Inflammatory macrophage treated with lipopolysaccharide for 1 hour (primary cell): ENCODE measurements at places on chromosomes 7 and 10.

GRCh38 chr10:121601458-121601857 lies 3.2 kb upstream of the FGFR2 start:
- no peak for DNase-seq

DNA sequence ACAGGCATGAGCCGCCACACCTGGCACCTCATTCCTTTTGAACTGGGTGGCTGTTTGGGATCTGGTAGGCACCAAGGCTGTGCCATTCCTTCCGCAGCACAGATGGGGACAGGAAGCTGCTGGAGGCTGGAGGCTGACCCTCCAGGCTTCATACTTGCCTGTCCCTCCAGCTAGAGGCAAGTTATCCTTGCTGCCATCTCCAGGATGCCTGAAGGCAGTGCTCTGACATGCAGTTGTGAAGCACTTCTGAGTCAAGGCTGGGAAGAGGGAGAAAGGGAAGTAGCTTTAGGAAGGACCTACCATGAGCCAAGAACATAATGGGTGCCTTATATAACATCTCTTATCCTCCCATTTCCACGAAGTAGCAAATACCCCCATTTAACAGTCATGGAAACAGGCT lies 9.5 kb downstream of the MARVELD1 start:
- no peak for DNase-seq

DNA sequence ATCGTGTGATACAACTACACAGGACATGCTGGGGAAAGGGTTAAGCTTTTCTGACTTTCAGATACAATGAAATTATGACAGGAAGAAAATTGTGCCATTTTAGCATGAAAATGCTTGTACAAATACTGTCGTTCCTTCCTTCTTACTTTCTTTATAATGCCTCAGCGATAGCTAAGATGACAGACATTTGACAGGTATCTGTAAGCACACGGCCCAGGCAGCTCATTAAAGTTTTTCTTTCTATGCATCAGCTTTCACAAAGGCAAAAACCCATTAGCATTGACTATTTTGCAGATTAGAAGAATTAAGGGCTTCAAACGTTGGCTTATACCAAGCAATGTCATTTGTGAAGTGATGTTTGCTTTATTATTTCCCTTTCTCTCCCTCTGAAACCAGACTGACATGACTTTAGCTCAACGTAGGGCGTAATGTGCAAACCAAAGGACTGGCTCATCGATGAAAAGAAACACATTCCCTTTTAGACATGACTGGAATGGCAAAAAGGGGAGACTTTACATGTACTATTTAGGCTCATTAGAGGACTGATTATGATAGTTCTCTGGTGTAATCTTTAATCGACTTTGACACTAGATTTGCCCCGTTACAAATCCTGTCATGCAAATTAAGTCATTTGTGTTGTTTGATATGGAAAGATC lies 258.4 kb upstream of the SP8 start:
- DNase-seq: no peak

- DNase-seq: no peak
Measured at GRCh38 chr10:61663466-61663865, 737 bp downstream of the CABCOCO1 start.

DNA sequence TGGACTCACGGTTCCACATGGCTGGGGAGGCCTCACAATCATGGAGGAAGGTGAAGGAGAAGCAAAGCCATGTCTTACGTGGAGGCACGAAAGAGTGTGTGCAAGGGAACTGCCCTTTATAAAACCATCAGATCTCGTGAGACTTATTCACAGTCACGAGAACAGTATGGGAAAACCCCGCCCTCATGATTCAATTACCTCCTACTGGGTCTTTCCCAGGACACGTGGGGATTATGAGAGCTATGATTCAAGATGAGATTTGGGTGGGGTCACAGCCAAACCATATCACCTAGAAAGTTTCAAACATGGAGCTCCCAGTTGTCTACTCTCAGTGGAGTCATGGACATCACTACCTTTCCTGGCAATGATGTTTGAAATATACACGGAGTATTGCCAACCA lies 49.6 kb downstream of the CYCS start:
- no peak for DNase-seq

DNA sequence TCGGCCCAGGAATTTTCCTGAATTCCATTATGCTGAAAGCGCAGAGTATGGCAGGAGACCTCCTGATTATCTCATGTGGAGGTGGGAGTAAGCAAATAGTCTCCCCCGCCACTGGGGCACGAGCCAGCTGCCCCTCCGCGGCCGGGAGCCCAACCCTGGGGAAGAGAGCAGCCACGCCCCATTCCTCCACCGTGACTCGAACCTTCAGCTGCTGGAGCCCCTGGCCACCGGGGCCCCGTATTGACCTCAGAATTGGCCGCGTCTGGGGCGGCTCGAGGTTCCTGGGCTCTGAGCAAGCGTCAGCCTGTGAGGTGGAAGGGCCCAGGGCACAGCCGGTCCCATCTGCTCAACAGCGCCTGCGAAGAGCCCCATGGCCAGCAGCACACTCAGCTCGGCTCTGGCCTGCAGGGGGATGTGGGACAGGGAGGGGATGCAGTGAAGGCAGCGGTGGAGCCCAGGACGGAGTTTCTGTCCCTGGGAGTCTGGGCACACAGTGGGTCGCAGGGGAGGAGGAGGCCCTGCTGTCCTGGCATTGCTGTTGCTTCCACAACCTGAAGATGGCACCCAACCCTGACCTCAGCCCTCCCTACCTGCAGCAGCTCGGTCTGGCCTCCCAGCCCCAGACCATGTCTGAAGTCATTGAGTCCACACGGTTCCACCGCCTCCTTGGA lies 97.8 kb downstream of the CHST15 start:
- DNase-seq: peak; percentile 39

DNA sequence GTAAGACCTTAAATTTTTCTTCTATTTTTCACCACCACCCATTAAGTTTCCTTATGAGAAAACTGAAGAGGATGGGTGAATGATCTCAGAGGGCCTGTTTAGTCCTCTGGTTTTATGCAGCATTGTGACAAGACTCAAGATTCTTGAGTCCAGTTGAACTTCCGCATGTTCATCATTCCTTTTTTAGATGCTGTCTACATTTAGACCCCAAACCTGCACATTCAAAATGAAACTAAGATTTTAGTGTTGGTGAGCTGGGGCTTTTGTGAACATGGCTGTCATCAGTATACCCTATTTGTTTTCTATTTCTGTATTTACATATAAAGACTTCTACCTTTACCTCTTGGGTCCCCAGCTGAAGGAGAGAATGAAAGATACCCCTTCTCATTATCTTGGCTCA lies 31.1 kb downstream of the NET1 start:
- DNase-seq: no peak

DNA sequence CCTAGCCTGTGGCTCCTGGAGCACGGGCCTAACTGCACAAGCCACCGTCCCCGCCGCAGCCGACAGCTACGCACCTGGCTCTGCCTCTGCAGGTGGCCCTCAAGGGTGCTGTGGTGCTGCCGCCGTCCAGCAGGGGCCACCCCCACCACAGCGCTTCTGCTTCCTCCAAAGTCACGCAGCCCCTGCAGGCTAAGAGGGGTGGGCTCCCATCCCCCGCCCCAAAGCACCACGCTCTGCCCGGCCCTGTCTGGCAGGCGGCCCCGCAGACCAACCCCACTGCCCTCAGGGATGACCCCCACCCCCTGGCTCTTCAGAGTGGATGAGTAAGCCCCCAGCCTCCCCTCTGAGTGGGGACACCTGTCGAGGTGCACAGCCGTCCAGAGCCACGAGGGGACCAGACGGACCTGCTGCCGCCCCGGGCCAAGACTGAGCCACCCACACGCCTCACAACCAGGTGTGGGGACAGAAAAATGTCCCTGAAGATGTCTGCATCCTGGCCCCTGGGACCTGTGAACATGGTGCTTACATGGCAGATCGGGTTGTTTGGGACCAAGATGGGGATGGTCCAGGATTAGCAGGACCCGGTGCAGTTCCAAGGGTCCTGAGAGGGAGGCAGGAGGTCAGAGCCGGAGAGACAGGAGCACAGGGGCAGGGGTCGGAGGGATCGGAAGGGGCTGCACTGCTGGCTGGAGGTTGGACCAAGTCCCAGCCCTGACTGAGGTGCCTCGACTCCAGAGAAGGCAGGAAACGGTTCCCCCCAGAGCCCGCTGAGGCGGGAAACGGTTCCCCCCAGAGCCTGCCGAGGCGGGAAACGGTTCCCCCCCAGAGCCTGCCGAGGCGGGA lies 9.0 kb upstream of the ADAP1 start:
- no peak for DNase-seq

- DNase-seq: peak; percentile 61
Measured at GRCh38 chr10:61975391-61975932, 74.0 kb downstream of the ARID5B start.

DNA sequence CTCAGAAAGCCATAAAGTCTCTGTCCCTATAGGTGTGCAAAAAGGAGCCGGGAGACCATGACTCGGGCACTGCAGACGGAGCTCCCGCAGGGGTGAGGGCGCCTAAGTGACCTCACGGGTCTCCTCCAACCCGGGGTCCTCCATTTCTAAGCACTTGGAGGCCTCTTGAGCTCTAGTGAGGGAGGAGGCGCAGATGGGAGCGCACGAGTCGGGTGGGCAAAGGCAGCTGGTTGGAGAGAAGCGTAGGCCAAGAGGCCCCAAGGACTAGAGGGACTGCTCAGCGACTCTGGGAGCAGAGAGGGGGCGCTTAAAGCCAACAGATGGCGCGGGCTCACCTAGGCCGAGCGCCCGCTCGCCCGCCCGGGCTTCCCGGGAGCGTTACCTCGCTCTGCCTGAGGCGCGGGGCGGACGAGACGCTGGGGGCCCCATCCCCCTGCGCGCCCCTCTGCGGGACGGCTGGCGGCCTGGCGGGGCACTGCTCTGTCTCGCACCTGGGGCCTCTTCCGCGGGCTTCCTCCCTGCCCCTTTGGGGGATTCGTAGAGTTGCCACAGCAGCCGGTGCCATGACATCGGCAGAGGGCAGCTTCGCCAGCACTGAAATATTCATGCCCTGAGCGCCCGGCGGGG lies 523 bp upstream of the CDH23 start:
- no peak for DNase-seq

- DNase-seq: no peak
Measured at GRCh38 chr7:55484241-55484640, 88.1 kb downstream of the VOPP1 start.

DNA sequence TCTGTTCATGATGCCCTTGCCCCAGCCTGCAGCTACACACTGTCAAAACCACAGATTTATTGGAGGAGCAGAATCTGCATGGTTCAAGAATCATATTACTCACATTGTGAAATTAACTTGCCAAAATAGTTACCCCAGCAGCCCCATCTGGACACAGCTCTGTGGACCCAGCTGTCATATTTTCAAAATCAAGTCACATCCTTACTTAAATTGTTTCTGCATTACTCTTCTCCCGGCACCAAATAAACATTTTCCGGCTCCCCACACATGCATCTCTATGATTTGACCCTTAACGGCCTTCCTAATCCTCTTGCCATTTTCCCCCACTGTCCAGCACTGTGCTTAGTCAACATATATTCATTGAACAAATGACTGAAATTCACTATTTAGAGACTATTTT lies 43.8 kb upstream of the GPR26 start:
- no peak for DNase-seq

DNA sequence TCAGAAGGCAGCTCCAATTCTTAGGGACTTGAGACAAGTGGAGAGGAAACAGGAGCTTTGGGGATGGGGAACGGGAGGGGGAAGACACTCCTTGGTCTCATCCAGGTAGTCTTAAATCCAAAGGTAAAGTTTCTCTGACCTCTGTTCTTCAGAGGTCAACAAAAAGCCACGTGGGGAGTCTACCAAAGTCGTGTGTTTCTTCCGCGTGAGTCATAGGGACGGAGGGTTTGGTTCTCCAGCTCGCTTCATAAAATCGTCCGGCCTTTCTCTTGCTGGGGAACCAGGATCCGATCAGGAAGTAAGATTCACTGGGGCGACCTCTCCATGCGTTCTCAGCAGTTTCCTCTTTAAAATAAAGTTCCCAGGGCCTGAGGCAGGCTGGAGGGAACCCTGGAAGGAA lies 275.7 kb downstream of the TCERG1L start:
- no peak for DNase-seq

DNA sequence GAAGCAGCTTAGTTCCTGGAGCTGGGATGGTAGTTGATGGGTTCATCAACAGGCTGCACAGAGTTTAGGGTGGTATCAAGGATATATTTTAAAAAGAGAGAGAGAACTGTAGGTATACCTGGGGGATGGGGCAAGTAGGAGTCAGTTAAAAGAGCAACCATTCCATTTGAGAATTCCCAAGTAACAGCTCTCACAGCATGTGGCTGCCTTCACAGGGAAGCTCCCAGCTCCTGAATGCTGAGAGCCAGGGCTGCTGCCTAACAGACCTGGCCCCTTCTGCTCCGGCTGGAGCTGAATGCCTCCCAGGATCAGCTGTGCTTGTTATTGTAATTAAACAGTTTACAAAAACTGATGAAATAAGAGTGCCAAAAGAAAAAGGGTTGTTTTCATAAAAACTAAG lies 58.8 kb upstream of the GPR26 start:
- DNase-seq: no peak

DNA sequence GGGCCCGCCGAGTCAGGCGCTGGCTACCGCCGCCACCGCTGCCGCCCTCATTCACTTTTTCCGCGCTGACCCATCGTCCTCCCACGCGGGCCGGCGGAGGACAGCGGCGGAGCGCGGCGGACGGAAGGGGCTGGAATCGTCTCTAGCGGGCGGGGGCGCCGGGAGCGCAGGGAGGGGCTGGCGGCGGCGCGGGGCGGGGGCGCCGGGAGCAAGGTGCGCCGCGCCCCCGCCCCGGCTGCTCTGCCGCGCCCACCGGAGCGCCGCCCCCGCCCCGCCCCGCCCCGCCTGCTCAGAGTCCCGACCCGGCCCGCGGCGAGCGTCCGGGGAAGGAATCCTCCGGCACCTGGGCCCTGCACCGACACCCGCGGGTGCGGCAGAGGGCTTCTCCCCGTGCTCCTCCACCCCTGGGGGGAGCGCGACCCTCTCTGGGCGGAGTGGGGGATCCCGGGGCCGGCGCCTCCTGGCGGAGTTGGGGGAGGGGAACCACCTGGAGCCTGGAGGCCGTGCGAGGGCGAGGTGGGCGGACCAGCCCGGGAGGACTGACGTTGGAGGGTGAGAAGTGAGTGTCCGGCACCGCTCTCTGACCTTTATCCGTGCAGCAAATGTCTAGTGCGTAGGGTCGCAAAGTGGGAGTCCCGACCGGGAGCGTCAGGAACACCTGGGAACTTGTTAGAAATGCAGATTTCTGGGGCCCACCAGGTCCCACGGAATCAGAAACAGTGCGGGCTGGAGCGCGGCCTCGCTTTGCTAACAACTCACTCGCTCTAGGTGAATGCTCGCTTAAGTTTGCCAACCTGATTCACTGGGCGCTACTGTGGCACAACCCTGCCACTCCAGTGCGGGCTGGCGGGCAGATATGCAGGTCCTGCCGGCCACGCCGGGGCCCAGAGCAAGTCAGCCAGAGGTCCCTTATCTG lies at the start of gene COBL:
Gene COBL (minus strand): TSS at position 144 of the 916 bp plus-strand sequence. CDS start 176 bp downstream, outside the sequence.
- DNase-seq: no peak

GRCh38 chr7:47954231-47954911 lies 6.1 kb upstream of the PKD1L1 start:
- no peak for DNase-seq

- DNase-seq: no peak
Measured at GRCh38 chr10:108090476-108091215, 926.1 kb upstream of the SORCS1 start.
